ENCODE measurements at places on chromosomes 11 and 22.

DNA sequence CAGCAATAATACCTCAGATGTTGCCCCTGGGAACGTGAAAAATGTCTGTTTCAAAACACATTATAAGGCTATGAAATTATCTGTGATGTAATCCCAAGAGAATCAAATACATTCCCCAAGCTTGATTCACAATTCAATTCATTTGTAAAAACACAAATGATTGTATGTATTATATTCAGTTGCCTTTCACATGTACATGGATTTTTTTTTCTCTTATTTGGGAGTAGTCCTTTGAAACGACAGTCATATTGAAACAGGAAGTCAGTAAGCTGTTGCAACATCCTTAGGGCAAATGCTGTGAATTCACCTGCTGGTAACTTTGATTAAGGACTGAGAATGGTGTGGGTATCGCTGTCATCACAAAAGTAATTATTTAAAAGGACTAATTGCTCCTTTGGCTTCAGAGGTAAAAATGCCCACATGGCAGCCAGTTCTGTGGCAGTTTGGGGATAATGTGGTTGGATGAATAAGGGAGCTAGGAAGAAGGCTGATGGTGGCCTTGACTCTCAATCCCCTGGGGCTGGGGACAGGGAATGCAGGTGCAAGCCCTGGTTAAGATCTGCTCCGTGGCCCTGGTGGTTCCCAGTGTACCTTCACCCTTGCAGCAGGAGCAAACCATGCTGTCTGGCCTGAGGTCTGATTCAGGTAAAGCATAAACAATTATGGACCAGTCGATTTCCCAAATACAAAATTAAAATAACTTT, 13.2 kb downstream of the EHF start:
- H3K27ac ChIP-seq, result no peak overlapping the region
- no peaks in the 10 kb centered on the region for H3K36me3 ChIP-seq
- no peak for DNase-seq
- no peak overlapping the region for H3K4me3 ChIP-seq

GRCh38 chr22:23301591-23301990, 121.3 kb downstream of the BCR start:
- DNase-seq, result no peak
- no peaks in the 10 kb centered on the region for H3K27me3 ChIP-seq
- H3K27ac ChIP-seq, result no peak overlapping the region
- H3K4me1 ChIP-seq, result no peaks in the 10 kb centered on the region

- no peak overlapping the region for H3K27ac ChIP-seq
- H3K27me3 ChIP-seq, result peaks cover 44% of the 10 kb centered on the region
- H3K36me3 ChIP-seq, result no peaks in the 10 kb centered on the region
- H3K4me3 ChIP-seq, result no peak overlapping the region
- peaks cover 5% of the 10 kb centered on the region for H3K4me1 ChIP-seq
Observed at GRCh38 chr22:36900880-36901279, 12.5 kb upstream of the CSF2RB start.

GRCh38 chr11:15489281-15489680, 374.6 kb downstream of the INSC start:
- no peak overlapping the region for H3K4me3 ChIP-seq
- no peaks in the 10 kb centered on the region for H3K4me1 ChIP-seq
- DNase-seq, result no peak
- no peak overlapping the region for H3K27ac ChIP-seq
- H3K27me3 ChIP-seq, result no peaks in the 10 kb centered on the region

DNA sequence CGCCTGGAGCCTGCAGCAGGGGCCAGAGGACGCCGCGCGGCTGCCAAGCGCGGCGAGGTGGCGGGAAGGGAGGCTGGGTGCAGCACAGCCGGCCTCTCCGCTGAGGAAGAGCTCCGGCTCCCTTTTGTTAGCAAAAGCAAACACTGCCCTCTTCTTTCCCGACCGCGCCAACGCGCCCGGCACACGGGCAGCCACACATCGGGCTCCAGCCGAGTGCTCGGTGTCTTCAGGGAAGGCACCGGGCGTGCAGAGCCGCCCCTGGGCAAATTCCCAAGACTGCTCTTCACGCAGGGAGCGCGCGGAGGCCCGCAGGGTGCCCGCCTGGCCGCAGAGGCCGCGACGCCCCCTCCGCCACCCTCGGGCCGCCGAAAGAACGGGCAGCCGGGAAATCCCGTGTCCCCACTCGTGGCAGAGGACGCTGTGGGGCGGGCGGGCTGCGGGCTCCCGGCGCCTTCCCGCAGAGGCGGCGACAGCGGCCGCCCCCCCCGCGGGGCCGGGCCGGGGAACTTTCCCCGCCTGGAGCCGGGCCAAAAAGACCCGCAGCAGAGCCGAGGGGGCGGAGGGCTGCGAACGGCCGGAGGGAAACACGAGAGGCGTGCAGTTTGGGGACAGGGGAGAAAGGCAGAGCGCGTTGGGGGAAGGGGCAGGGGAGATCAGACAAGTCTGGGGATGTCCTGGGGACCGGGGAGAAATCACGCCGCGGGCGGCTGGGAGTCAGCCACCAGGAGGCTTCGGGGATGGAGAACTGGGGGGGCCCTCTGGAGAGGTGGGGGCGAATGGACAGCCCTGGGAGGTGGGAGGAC, 931 bp downstream of the CADM1 start:
- peak overlapping the region; percentile 59 for H3K4me3 ChIP-seq

- peak; percentile 69 for DNase-seq
- peaks cover 94% of the 10 kb centered on the region for H3K4me1 ChIP-seq
- peak overlapping the region; percentile 40 for H3K4me3 ChIP-seq
- H3K27ac ChIP-seq, result peak overlapping the region; percentile 93
- no peaks in the 10 kb centered on the region for H3K27me3 ChIP-seq
Observed at GRCh38 chr11:3947061-3947460, 91.6 kb downstream of the STIM1 start.

DNA sequence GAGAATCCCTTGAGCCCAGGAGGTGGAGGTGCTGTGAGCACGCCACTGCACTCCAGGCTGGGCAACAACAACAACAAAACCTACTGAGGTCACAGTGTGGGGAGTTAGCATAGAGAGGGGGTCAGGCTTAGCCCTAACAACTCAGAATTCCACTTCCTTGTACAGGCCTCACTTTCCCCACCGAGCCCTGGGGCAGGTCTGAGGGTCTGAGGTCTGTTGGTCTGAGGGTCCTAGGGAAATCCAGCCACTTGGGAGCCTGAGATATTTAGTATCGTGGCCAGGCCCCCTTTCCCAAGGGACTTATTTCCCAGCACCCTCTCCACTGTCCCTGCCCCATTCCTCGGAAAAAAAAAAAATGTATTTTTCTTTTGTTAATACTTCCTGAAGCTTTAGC, 34.8 kb upstream of the HORMAD2 start:
- DNase-seq, result no peak
- H3K4me3 ChIP-seq, result no peak overlapping the region
- no peaks in the 10 kb centered on the region for H3K27me3 ChIP-seq
- no peaks in the 10 kb centered on the region for H3K36me3 ChIP-seq
- H3K27ac ChIP-seq, result no peak overlapping the region

DNA sequence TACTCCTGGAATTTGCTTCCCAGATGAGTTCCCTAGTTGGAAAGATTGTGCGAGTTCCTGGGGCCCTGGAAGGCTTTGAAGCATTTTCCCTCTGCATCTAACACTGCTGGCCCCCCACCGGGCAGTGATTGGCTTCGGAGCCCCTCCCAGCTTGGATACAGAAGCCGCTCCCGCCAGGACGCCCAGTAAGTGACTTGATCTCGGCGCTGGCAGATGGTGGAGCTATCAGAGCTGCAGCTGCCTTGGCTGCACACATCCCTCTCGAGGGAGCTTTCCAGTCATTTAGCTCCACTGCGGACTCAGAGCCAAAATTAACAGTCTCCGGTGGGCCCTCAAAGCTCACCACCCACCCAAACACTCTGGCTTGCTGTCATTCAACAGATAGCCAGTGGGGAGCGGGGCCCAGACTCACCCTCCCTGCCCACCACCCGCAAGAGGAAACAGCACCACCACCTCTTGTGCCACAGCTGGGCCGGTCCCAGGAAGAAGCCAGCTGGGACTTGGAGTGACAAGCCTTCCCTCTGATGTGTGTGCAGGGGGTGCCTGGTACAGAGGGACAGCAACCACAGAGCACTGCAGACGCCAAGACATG, 162.3 kb downstream of the TRIM29 start:
- peaks cover 8% of the 10 kb centered on the region for H3K27me3 ChIP-seq
- H3K4me1 ChIP-seq, result no peaks in the 10 kb centered on the region
- DNase-seq, result no peak
- H3K27ac ChIP-seq, result no peak overlapping the region
- no peak overlapping the region for H3K4me3 ChIP-seq

DNA sequence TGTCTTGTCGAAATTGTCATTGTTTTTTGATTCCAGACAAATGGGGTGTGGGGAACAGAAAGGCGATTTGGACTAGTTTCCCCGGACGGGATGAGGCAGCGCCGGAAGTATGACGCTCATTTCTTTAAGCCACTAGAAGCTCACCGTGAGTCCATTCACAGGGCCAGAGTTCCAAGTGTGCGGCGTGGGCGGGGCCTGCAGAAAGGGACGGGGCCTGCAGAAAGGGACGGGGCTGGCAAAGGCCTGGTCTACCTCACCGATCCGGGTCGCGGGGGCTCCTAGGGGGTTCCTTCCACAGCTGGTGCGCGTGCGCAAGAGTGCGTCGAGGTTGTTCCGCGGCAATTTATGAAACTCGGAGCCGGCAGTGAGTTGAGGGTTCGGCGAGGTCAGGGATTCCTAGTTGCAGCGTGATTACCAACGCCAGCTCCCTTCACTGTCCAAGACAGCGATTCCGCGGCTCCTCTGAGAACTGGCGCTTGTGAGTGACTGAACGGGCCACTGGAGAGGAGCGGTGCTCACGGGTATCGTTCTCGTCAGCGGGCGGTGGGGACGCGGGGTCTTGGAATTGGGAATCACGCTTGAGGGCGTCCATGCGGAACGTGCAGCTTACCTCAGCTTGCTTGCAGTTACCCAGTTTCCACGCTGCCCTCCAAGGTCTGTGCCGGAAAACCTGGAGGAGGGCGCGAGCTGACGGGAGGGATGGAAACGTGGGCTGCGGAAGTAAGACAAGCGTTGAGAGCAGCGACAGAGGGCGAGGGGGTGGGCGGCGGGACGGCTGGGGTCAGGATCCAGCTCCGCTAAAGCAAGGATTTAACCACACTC, at the start of gene ZNF215:
TSS of gene ZNF215 (plus strand) at position 219 of the 822 bp plus-strand sequence. CDS start 5,847 bp downstream, outside the sequence.
- peaks cover 45% of the 10 kb centered on the region for H3K27me3 ChIP-seq
- peaks cover 19% of the 10 kb centered on the region for H3K4me1 ChIP-seq
- peak; percentile 65 for DNase-seq
- H3K36me3 ChIP-seq, result no peaks in the 10 kb centered on the region
- no peak within 1 kb of the TSS for H3K27ac ChIP-seq
- peak within 1 kb of the TSS; percentile 77 for H3K4me3 ChIP-seq

GRCh38 chr11:117829369-117829725, 4.8 kb upstream of the FXYD2 start:
- H3K4me1 ChIP-seq, result peaks cover 39% of the 10 kb centered on the region
- no peak overlapping the region for H3K27ac ChIP-seq
- DNase-seq, result peak; percentile 19
- H3K4me3 ChIP-seq, result no peak overlapping the region

GRCh38 chr11:16737818-16738192, 642 bp upstream of the C11orf58 start:
- DNase-seq, result no peak
- peaks cover 18% of the 10 kb centered on the region for H3K4me1 ChIP-seq
- H3K4me3 ChIP-seq, result no peak overlapping the region
- H3K36me3 ChIP-seq, result peaks cover 8% of the 10 kb centered on the region

DNA sequence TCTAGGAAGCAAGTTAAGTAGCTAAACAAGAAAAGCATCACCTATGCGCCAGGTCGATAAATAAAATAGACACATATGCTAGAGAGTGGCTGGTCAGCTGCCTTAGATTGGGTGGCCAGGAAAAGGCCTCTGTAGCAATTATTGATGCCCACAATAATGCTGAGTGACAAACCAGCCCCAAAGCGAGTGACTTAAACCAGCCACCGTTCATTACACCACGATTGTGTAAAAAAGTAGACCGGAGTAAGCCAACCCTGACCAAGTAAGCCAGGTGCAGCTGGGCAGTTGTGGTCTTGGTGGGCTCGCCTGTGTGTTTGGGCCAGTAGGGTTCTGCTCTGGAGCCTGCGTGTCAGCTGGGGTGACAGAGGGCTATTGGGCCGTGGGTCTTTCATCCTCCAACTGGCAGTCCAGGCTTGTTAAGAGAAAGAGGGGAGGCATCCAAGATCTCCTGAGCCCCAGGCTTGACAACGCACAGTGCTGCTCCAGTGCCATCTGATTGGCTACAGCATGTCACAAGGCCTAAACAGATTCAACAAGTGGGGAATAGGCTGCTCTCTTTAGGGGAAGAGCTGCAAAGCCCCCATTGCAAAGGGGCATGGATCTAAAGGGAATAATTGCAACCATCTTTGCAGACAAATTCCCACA, 100.4 kb upstream of the PARVA start:
- DNase-seq, result peak; percentile 1
- H3K27me3 ChIP-seq, result no peaks in the 10 kb centered on the region
- H3K27ac ChIP-seq, result no peak overlapping the region
- peaks cover 7% of the 10 kb centered on the region for H3K4me1 ChIP-seq
- H3K36me3 ChIP-seq, result no peaks in the 10 kb centered on the region

- H3K27me3 ChIP-seq, result peaks cover 4% of the 10 kb centered on the region
- no peak overlapping the region for H3K4me3 ChIP-seq
- no peaks in the 10 kb centered on the region for H3K4me1 ChIP-seq
- DNase-seq, result no peak
Observed at GRCh38 chr11:57373146-57373545, 7.8 kb downstream of the PRG3 start.

DNA sequence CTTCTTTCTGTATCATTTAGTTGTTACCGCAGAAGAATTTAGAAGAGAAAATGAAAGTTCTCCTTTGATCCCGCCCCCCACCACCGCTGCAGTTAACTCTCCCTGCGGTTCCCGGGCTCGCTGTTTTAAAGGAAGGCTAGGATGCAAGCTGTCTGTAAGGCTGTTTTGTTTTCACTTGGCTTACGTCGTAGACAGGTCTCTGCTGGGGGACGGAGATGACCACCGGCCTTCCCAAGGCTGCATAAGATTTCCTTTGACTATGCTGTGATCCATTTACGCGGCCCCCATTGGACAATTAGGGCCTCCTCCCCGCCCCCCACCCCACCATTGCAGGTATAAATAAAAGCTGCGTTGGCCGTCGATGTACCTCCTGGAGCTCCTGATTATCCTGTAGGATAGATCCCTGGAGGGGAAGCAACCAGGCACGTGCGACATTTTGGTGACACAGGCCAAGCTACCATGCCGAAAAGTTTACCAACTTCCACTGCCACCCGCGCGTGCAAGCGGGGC, 1.4 kb upstream of the CPT1A start:
- H3K4me3 ChIP-seq, result peak overlapping the region; percentile 87
- DNase-seq, result peak; percentile 77
- H3K36me3 ChIP-seq, result no peaks in the 10 kb centered on the region
- H3K4me1 ChIP-seq, result peaks cover 31% of the 10 kb centered on the region

DNA sequence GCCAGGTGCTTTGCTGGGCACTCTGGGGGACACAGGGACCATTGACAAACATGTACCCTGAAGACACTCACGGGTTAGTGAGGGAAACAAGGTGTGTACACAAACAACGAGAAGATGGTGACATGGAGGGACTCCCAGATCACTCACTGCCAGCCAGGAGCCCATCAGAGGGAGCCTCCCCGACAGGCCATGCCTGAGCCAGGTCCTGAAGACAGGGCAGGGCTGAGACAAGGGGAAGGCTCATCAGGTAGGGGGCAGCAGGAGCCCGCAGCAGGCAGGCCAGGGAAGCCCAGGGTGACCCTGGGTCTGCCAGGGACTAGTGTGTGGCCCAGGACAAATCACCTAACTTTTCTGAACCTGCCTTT, 127.9 kb downstream of the BUD13 start:
- H3K4me3 ChIP-seq, result no peak overlapping the region
- no peaks in the 10 kb centered on the region for H3K27me3 ChIP-seq
- H3K4me1 ChIP-seq, result no peaks in the 10 kb centered on the region
- DNase-seq, result no peak

- no peak overlapping the region for H3K4me3 ChIP-seq
- no peak overlapping the region for H3K27ac ChIP-seq
- no peak for DNase-seq
Observed at GRCh38 chr22:35393116-35394010, 6.6 kb upstream of the MCM5 start.

GRCh38 chr11:62487738-62488551, 58.7 kb downstream of the AHNAK start:
- no peaks in the 10 kb centered on the region for H3K27me3 ChIP-seq
- no peak overlapping the region for H3K4me3 ChIP-seq
- H3K27ac ChIP-seq, result no peak overlapping the region

All from activated CD4-positive, alpha-beta memory T cell treated with anti-CD3 and anti-CD28 coated beads for 36 hours (primary cell).